ENCODE measurements at places on chromosomes 3 and 15. TPM values are rescaled to one million over a fixed set of nuclear protein-coding genes. Genes with fewer than 3 reads are reported as not detected.

DNA sequence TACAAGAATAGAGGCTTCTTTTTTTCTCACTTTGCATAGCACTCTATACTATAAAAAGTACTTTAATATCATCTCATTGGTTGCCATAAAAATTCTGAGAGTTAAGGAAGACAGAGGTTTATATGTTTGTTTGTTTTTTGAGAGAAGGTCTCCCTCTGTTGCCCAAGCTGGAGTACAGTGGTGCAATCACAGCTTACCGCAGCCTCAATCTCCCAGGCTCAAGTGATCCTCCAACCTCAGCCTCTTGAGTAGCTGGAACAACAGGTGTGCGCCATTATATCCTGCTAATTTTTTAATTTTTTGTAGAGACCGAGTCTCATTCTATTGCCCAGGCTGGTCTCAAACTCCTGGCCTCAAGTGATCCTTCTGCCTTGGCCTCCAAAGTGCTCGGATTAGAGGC, 250.2 kb downstream of the LPP start:
- no peak for DNase-seq

DNA sequence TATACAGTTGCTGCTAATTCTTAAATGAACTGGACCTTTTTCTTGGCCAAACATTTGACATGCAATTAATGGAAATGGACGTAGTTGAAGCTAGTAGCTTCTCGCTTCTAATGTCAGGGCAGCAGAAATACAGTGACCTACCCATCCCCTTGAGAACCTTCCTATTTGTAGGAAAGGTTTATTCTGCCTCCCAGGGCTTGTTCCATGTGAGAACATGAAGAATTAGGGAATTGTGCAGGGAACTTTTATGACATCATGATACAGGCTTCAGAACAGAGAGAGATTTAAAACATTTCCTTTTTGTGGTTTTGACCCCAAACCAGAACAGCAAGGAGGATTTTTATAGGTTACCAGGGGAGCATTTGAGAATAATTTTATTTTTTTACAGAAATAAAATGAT, 406.6 kb upstream of the PPP2R3A start:
- DNase-seq = no peak

ROPN1 gene
- total RNA-seq = not detected

DNA sequence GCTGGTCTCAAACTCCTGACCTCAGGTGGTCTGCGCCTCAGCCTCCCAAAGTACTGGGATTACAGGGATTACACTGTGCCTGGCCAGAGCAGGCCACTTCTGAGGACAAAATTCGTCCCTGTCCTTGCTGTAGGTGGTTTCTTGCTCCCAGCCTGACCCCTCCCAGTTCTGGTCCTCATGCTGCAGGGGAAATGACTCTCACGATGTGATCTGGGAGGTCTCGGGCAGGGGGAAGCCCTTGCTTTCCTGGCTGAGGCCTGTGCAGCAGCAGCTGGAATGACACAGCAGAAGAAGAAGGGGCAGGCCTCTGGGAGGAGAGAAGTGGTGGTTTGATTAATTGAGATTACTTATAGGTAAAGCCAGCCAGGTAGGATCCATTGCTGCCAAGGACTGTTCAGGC, 39.3 kb downstream of the MEGF11 start:
- DNase-seq = no peak

DNA sequence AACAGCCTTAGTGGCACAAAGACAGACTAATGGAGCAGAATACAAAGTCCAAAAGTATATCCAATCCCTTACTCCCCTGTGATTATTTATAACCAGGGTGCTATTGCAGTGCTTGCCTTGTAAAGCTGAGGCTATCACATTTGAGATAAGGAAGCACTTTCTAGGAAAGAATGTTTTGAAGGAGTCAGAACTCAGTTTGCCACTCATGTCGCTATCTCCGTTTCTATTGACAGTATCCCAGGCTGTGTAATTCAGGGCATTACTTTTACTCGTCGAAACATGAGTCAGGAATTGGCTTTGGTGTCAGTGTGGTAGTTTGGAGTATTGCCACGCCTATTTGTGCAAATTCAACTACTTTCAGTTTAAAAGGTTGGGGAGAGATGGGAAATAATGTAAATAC, 78.4 kb downstream of the FBXL2 start:
- no peak for DNase-seq

- peak; percentile 46 for DNase-seq
Observed at GRCh38 chr3:172675441-172676193, 35.2 kb downstream of the NCEH1 start.

DNA sequence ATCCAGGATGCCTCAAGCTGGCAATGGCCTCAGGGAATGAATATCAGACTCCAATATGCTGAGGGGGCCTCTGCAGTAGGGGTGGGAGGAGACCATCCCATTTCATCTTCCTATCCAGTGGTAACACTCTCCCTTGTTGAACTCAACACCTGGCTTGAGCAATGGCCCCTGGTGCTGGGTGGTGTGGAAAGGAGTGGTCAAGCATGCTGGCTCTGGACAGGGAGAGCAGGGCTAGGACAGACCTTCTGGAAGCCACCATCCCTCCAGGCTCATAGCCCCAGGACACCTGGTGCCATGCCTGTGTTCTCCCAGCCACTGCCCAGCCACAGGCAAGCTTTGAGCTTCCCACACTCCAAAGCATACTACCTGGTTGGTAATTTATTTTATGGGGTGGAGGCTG, 9.6 kb downstream of the DNAH1 start:
- no peak for DNase-seq

- DNase-seq = peak; percentile 98
Observed at GRCh38 chr15:40338041-40338657, 2.6 kb downstream of the CCDC9B start.

DNA sequence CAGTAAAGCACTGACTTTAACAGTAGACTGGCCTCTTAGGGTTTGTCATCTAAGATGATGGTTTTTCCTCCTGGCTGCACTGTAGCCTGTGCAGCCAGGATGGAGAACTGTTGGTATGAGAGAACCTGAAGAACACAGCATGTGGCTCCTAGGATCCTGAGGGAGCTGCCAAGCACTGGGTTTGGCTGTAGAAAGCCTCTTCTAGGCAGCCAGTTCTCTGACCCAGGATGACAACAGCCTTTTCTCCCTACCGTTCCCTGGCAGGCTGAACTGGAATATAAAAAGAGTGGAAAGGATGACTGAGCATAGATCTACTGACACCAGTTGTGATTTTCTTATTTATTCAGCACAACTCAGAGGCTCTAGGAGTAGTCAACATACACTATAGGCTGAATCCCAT, 34.3 kb upstream of the MANF start:
- DNase-seq = no peak

- DNase-seq = peak; percentile 87
Observed at GRCh38 chr3:141401573-141402475, 33.5 kb downstream of the ZBTB38 start.

GRCh38 chr3:129051871-129052340, 8.7 kb upstream of the GP9 start:
- no peak for DNase-seq

DNA sequence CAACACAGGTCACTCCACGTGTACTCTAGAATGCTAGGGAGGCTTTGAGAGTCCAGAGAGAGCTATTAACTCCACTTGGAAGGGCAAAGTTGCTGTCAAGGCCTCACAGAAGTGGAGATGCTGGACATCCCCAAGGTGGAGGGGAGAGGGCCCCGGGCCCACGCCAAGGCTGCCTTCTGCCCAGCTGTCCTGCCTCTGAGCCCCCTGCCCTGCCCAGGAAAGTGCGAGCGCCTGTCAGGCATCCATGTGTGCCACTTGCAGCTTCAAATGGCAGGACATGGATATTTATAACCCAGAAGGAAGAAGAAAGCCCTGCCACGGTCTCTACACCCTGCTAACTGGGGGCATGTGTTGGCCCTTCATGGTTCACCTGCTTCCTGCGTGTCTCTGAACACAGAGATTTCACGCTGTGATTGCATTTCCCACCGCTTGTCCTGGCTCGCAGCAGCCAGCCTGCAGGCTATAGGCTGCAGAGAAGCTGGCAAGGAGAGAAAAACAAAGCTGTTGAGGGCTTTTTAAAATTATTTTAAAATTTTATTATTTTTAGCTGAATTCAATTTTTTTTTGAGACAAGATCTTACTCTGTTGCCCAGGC, 17.0 kb downstream of the ANKDD1A start:
- no peak for DNase-seq

DNA sequence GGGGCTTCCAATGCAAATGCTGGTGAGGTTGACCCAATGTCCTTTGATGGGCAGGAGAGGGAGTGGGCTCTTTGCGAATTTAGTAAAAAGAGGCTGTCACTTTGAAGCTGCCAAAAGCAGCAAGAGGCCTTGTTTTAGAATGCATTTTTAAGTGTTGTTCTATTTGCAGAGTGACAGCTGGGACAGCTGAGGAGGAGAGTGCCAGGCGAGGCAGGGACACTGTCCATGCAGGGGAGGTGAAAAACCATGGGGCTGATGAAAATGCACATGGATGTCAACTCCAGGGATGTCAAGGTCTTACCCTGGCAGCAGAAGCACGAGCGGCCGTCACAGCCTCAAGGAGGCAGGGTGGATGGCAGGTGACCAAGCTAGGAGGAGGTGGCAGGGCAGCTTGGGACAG, 279.8 kb downstream of the ADAMTS17 start:
- no peak for DNase-seq

SNX22 gene
- 1.7 TPM for total RNA-seq

KLHL40 gene
- not detected for total RNA-seq

- DNase-seq = no peak
Observed at GRCh38 chr3:71876135-71877105, 91.5 kb upstream of the PROK2 start.

GRCh38 chr3:108125153-108125543, 34.3 kb upstream of the CD47 start:
- no peak for DNase-seq

- DNase-seq = no peak
Observed at GRCh38 chr15:84775867-84776449, 27.6 kb downstream of the ZNF592 start.

- peak; percentile 88 for DNase-seq
Observed at GRCh38 chr15:31372635-31373091, 46.0 kb downstream of the KLF13 start.

- no peak for DNase-seq
Observed at GRCh38 chr3:195226445-195226844, 44.5 kb downstream of the XXYLT1 start.

DNA sequence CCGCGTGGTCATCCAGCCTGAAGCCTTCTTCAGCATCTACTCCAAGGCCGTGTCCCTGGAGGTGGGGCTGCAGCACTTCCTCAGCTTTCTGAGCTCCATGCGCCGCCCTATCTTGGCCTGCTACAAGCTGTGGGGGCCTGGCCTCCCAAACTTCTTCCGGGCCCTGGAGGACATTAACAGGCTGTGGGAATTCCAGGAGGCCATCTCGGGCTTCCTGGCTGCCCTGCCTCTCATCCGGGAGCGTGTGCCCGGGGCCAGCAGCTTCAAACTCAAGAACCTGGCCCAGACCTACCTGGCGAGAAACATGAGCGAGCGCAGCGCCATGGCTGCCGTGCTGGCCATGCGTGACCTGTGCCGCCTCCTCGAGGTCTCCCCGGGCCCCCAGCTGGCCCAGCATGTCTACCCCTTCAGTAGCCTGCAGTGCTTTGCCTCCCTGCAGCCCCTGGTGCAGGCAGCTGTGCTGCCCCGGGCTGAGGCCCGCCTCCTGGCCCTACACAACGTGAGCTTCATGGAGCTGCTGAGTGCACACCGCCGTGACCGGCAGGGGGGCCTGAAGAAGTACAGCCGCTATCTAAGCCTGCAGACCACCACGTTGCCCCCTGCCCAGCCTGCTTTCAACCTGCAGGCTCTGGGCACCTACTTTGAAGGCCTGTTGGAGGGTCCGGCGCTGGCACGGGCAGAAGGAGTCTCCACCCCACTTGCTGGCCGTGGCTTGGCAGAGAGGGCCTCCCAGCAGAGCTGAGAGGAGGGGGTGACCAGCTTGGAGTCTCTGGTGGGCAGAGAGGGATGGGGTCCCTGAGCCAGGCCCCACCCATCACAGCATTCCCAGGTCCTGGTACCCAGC, 37.9 kb downstream of the GOLGA6A start:
- no peak for DNase-seq

GRCh38 chr3:154275292-154275691, 49.0 kb downstream of the DHX36 start:
- no peak for DNase-seq

- DNase-seq = no peak
Observed at GRCh38 chr3:56837196-56837955, 35.6 kb upstream of the ARHGEF3 start.

CACNA1D gene
- total RNA-seq = 1.0 TPM

FILIP1L gene
- total RNA-seq = 0.30 TPM

DNA sequence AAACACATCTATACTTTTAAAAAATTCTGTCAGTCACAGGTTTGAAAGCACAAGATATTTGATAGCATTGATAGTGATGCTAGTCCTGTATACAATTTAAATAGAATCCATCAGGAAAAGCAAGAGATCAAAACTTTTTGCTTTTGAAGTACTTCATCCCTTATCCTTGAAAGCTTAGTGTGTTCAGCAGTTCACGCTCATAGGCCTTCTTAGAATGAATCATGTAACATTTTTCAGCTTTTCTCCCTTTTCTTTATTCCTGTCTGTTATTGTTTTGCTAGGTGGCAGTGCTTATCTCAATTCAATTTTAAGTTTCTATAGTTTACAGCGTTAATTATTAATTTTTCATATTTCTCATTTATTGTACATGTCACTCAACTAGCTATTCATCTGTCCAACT, 69.1 kb downstream of the FGF7 start:
- no peak for DNase-seq

GP5 gene
- total RNA-seq = not detected

FAM240A gene
- not detected for total RNA-seq

DNA sequence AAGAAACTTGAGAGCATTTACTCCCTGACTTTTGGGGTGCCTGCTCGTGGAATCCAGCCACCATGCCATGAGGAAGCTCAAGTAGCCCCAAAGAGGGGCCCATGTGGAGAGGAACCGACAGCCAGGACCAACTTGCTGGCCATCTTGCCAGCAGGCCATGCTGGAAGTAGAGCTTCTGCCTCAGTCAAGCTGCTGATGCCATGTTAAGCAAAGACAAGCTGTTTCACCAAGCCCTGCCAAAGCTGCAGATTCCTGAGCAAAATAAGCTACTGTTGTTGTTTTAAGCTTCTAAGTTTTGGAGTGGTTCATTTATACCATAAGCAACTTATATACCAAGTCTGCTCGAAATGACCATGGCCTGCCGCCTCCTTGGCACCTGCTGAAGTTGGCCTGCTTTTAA, 14.1 kb downstream of the RFTN1 start:
- no peak for DNase-seq

ZBTB47 gene
- 5.1 TPM for total RNA-seq

DNA sequence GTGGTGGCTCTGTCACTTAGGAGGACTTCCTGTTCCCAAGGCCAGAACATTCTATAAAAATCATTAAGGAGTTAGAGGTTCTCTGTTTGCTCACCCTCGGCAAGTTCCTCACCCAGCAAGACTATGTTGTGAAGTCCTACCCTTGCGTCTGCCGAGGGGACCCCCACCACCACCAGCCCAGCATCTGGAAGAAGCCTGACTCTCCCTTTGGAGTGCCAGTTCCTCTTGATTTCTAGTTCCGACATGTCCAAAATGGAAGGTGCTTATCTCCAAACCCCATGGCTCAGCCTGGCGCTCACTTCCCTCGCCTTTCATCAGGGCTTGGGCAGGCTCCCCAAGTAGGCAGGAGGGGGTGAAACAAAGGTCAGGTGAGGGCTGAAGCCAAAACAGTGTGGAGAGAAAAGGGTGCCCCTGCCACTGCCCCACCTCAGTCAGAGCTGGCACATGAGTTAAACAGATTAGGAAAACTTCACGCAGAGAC, 41.0 kb downstream of the BHLHE40 start:
- DNase-seq = no peak
